ENCODE measurements at places on chromosomes 11 and 22.

- no peak for DNase-seq
Observed at GRCh38 chr11:804599-804964, 449 bp downstream of the PIDD1 start.

GRCh38 chr11:128948583-128948982 is 5.9 kb upstream of the TP53AIP1 start:
- no peak for DNase-seq

DNA sequence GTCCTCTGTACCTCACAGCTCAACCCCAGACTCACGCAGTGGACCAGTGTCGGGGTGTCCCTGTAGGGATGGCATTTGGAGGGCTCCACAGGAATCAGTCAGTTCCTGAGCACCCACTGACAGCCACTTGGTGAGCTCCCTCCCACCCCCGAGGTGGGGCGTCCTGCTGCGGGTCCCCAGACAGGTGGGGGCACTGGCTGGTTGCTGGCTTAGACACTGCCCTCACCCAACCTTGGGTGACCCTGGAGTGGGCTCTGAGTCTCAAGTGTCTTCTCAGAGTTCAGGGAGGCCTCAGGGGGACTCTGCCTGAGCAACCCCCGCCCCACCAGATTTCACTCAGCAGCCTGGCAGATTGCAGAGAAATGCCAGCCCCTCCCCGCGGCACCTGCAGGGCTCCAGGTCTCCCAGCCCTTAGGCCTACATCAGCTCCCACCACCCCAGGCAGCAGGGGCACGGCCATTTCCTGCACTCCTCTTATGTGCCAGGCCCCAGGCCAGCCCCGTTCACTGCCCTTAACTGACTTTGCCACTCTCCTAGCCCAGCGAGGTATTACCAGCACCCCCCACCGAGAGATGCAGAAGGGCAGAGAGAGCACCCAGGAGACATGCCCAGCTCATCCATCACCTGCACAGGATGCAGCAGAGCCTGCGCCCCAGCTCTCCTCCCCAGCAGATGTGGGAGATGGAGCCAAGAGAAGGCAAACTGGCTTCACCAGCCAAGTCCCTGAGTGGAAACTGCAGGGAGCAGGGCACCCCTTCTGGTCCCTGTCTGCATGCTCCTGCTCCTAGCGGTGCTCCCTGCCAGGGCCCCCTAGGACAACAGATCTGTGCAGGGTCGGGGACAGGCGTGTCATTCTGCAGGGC is 2.4 kb downstream of the PRR5 start:
- no peak for DNase-seq

- DNase-seq = peak; percentile 84
Observed at GRCh38 chr11:125517116-125517770, 21.2 kb upstream of the FEZ1 start.

DNA sequence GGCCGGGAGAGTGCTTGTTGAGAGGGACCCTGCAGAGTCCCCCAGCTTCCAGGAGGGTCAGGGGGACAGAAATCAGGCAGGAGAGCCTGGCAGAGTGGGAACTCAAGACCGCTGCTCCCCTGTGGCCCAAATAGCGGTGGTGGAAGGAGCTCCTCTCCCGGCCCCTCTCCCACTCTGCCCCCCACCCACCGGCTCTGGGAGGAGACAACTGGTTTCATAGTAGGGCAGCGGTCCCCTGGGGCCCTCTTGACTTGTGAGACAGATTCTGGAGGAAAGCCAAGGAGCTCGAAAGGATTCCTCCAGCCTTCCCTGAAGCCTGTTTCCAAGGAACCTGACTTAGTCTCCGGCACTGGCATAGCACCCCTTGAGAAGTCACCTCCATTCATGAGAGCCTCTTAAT is 10.1 kb downstream of the PKNOX2 start:
- no peak for DNase-seq

DNA sequence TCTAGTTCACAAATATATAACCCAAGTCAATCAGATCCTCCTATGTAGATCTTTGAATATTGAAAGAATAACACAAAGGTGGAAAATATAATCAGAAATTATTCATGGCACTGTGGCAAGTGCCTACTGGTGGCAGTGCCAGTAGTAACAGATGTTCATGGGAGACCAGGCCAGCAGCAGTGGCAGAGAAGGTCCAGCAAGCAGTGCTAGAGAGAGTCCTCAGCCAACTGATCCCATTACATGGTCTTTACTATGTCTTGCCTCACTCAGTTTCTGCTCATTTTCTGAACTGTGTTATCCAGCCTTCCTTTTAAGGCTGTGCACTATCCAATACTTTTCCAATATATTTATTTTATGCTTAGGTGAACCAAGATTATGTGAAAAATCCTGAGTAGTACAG is 124.9 kb downstream of the MRTFA start:
- DNase-seq = no peak

DNA sequence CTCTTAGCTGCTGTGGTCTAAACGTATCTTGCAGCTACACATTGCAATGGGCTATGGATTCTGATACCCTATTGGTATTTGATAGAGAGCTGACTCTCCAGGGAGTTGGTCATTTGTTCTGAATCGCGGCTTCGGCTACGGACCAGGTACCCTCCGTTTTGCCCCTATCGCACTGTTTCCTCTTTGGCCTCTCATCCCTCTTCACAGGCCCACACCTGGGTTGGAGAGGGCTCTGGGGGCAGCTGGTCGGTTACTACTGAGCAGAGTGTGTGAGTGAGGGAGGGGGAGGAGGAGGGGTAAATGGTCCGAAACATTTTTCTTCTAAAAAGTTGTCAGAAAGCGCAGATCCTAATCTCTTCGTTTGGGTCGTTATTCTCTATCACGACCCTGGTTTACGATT is 48.8 kb upstream of the HSD17B12 start:
- no peak for DNase-seq

GRCh38 chr11:28932940-28933339 is 824.8 kb downstream of the METTL15 start:
- DNase-seq = no peak

GRCh38 chr11:73396251-73396930 is 20.2 kb downstream of the RELT start:
- no peak for DNase-seq

DNA sequence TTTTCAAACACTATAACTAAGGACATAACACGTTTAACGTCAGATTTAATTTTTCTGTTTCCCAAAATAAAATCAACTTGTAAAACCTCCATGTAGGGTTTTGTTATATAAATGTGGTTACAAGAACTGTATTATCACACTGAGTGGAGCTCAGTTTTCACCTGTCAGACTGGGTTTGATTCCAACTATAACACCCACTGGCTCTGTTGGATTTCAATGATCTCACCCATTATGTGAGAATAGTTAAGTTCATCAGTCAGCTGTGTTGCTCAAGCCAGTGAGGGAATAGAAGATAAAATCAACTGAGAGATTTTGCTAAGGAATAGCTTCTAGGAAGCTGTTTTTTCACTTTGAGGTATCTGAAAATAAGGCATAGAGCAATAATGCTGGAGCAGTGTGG is 5.1 kb upstream of the OR52R1 start:
- DNase-seq = no peak
